Activated CD4-positive, alpha-beta memory T cell treated with anti-CD3 and anti-CD28 coated beads, Interleukin-2, amount 10 ng/mL, durations not matched to agents 7 days and 5 days (primary cell): ENCODE measurements at places on chromosomes 3 and 15. TPM values are rescaled to one million over a fixed set of nuclear protein-coding genes. Genes with fewer than 3 reads are reported as not detected.

Gene CTXN2
- total RNA-seq, result not detected

Gene TNFAIP8L3
- not detected for total RNA-seq

Gene ANKRD34C
- total RNA-seq, result not detected

- DNase-seq, result no peak
- H3K27ac ChIP-seq, result no peak overlapping the region
- H3K27me3 ChIP-seq, result no peaks in the 10 kb centered on the region
- no peak overlapping the region for H3K4me3 ChIP-seq
- peaks cover 9% of the 10 kb centered on the region for H3K4me1 ChIP-seq
These were observed 222.2 kb upstream of the GADL1 start for GRCh38 chr3:31116651-31117050.

- no peaks in the 10 kb centered on the region for H3K36me3 ChIP-seq
- peaks cover 33% of the 10 kb centered on the region for H3K27me3 ChIP-seq
- peaks cover 1% of the 10 kb centered on the region for H3K4me1 ChIP-seq
These were observed 14.9 kb upstream of the C3orf80 start for GRCh38 chr3:160210341-160210740.

- peaks cover 43% of the 10 kb centered on the region for H3K4me1 ChIP-seq
- peak overlapping the region; percentile 75 for H3K27ac ChIP-seq
- H3K36me3 ChIP-seq, result peaks cover 41% of the 10 kb centered on the region
These were observed 495 bp downstream of the CDC25A start for GRCh38 chr3:48187579-48188265.

- H3K4me3 ChIP-seq, result no peak overlapping the region
- no peak overlapping the region for H3K27ac ChIP-seq
- no peak for DNase-seq
- H3K36me3 ChIP-seq, result peaks cover 2% of the 10 kb centered on the region
These were observed 161.5 kb downstream of the TBC1D5 start for GRCh38 chr3:17580901-17581300.

DNA sequence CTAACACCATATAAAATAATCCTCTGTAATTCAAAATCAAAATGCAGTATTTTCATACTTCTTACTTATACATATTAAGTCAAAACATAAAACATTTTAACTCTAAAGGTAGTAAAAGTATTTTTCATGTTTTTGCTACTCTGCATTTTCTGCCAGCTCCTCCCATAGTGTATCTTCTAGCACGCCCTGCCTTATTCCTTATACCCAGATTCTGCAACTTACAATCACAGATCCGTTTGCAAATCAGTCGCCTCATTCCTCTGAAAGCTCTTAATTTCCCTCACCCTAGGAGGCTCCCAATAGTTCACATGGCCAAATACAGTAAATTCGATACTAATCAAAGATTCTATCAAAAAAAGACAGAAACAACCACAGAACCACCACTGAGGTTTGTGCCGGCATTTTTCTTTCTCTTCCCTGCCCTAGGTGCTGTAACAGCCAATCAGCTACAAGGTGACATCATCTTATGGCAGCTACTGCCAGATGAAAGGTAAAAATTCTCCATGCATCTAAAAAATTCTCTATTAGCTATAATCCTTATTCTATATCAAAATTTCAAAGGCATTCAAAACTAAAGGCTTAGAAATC, 72.9 kb downstream of the CLASP2 start:
- no peak overlapping the region for H3K27ac ChIP-seq
- H3K27me3 ChIP-seq, result no peaks in the 10 kb centered on the region
- peak; percentile 39 for DNase-seq
- H3K4me3 ChIP-seq, result peak overlapping the region; percentile 57
- H3K4me1 ChIP-seq, result peaks cover 17% of the 10 kb centered on the region
- H3K36me3 ChIP-seq, result peaks cover 7% of the 10 kb centered on the region

DNA sequence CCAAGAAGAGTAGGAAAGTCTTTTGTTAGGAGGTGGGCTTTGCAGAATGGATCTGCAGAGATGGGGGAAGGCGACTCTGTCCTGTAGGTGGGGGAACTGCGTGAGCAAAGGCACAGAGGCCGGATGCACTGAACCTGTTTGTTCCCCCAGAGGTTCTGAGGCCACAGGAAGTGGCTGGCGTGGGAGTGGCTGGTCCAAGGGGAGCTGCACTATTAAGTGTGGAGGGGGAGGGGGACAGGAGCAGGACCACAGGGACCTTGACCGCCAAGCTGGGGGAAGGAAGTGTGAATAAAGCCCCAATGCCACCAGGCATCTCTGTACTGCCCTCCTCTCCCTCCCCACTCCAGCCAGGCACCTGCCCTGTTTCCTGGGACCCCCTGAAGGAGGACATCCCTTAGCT, 51.8 kb downstream of the CYP11A1 start:
- H3K36me3 ChIP-seq, result no peaks in the 10 kb centered on the region
- peak; percentile 65 for DNase-seq
- peaks cover 3% of the 10 kb centered on the region for H3K27me3 ChIP-seq
- peak overlapping the region; percentile 58 for H3K27ac ChIP-seq
- H3K4me1 ChIP-seq, result peaks cover 31% of the 10 kb centered on the region

- H3K27me3 ChIP-seq, result no peaks in the 10 kb centered on the region
- H3K27ac ChIP-seq, result no peak overlapping the region
- no peaks in the 10 kb centered on the region for H3K4me1 ChIP-seq
- DNase-seq, result no peak
These were observed 159.7 kb downstream of the MEX3B start for GRCh38 chr15:81886080-81886479.

GRCh38 chr3:69379661-69380060, 6.2 kb downstream of the FRMD4B start:
- no peak overlapping the region for H3K27ac ChIP-seq
- H3K4me3 ChIP-seq, result no peak overlapping the region
- H3K27me3 ChIP-seq, result peaks cover 36% of the 10 kb centered on the region
- DNase-seq, result no peak

GRCh38 chr3:53936347-53936746, 44.7 kb upstream of the SELENOK start:
- no peak for DNase-seq
- H3K27me3 ChIP-seq, result peaks cover 11% of the 10 kb centered on the region
- no peak overlapping the region for H3K27ac ChIP-seq
- no peak overlapping the region for H3K4me3 ChIP-seq

DNA sequence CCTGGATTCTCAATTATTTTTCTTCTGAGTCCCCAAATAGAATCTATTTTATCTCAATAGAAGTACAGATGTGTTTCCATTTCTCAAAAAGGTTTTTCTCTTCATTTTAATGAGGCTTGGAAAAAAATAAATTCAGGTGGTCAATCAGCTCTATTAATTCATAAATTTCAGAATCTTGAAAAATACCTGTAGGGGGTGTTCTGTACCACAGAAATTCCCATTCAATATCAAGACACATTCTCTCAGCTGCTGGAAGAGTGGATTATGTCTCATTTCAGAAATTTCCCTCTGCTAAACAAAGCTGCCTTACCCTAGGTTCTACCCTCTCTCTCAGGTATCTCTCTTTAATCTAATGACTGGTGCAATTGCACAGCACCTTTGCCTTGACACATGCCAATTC, 1121.2 kb downstream of the SI start:
- H3K27me3 ChIP-seq, result no peaks in the 10 kb centered on the region
- DNase-seq, result no peak
- no peaks in the 10 kb centered on the region for H3K4me1 ChIP-seq
- H3K36me3 ChIP-seq, result no peaks in the 10 kb centered on the region

GRCh38 chr3:116739678-116740077, 30.1 kb downstream of the TUSC7 start:
- H3K4me3 ChIP-seq, result no peak overlapping the region
- H3K27me3 ChIP-seq, result no peaks in the 10 kb centered on the region
- H3K36me3 ChIP-seq, result no peaks in the 10 kb centered on the region
- H3K4me1 ChIP-seq, result no peaks in the 10 kb centered on the region
- DNase-seq, result no peak
- H3K27ac ChIP-seq, result no peak overlapping the region

DNA sequence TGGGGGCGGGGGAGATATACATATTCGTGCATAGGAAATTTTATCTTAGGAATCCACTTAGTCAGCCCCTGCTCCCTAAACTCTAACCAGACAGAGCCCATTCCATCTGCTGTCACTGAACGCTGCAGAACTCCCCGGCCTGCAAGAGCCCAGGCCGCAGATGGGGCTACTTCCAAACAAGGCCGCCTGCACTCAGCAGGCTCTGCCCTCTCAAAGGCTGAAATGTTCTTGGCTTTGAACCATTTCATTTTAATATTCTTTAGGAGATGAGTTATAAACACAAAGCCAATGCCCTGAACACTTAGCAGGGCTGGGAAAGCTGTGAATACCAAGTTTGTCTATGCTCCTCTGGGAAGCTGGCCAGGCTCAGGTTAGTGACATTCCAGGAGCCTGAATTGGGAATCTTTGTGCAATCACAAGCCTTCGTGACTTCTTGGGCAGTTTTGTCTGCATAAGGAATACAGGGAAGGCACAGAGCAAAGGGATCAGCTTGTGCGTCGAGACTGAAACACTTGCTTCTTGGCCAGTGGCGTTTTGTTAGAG, 65.0 kb downstream of the SYNM start:
- H3K27ac ChIP-seq, result no peak overlapping the region
- no peaks in the 10 kb centered on the region for H3K27me3 ChIP-seq
- H3K4me3 ChIP-seq, result no peak overlapping the region
- H3K36me3 ChIP-seq, result no peaks in the 10 kb centered on the region
- H3K4me1 ChIP-seq, result no peaks in the 10 kb centered on the region

DNA sequence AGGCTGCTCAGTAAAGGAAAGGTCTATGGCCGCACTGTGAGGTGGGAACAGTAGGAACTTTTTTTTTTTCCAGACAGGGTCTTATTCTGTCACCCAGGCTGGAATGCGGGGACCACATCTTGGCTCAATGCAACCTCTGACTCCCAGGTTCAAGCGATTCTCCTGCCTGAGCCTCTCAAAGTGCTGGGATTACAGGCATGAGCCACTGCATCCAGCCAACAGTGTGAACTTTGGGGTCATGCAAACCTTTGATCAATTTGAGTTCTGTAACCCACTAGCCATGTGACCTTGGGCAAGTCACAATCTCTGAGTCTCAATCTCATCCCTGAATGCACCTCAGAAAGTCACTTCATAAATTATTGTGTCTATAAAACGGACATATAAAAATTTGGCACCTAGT, 286.8 kb upstream of the CTNNB1 start:
- no peak overlapping the region for H3K4me3 ChIP-seq
- H3K27me3 ChIP-seq, result peaks cover 1% of the 10 kb centered on the region
- H3K4me1 ChIP-seq, result no peaks in the 10 kb centered on the region
- no peak overlapping the region for H3K27ac ChIP-seq
- DNase-seq, result no peak

DNA sequence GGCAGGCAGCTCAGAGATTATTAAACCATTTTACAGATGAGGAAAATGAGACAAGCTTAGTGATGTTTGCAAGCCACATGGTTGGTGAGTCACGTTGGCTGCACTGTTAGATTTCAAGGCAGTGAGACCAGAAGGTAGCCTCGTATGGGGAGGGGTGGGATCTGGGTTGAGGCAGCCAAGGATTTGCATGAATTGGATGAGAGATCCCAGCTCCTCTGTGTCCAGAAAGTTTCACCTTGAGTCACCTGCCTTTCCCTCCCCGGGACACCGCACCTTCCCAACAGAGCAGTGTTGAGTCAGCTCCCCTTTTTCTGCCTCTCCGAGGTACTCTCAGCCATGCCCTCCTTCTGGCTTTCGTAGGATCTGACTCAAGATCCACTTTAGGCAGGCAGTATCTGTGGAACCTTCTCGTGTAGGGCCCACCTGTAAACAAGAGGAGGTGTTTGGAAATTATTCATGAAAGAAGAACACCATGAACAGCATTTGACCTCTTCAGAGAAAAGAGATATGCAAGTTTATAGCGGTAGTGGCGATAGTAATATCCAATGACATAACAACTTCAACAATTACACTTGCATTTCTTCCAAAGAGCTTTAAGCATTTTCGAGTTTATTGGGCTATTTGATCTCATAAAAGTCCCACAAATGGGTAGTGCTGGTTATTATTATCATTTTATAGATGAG, 46.8 kb upstream of the VPS8 start:
- H3K27me3 ChIP-seq, result peaks cover 7% of the 10 kb centered on the region
- no peaks in the 10 kb centered on the region for H3K36me3 ChIP-seq
- no peak overlapping the region for H3K27ac ChIP-seq
- DNase-seq, result no peak
- H3K4me3 ChIP-seq, result no peak overlapping the region

DNA sequence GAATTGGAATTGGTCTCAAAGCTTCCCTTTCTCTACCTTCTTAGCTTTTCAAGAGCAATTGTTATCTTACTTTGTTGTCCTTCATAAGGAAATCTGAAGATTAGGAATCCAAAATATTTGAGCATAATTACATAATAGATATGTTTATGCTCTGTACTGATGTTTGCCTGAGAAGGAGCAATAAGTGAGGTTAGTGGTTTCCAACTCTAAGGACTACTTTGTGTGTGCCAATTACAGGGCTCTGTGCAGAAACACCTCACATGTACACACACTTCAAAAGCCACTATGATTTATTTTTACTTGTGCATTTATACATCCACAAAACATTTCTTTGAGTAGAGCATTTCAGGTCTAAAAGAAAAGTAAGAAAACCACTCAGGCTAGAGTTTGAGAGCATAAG, 49.9 kb downstream of the MME start:
- no peaks in the 10 kb centered on the region for H3K27me3 ChIP-seq
- no peaks in the 10 kb centered on the region for H3K36me3 ChIP-seq
- no peaks in the 10 kb centered on the region for H3K4me1 ChIP-seq
- H3K4me3 ChIP-seq, result no peak overlapping the region
- no peak for DNase-seq

DNA sequence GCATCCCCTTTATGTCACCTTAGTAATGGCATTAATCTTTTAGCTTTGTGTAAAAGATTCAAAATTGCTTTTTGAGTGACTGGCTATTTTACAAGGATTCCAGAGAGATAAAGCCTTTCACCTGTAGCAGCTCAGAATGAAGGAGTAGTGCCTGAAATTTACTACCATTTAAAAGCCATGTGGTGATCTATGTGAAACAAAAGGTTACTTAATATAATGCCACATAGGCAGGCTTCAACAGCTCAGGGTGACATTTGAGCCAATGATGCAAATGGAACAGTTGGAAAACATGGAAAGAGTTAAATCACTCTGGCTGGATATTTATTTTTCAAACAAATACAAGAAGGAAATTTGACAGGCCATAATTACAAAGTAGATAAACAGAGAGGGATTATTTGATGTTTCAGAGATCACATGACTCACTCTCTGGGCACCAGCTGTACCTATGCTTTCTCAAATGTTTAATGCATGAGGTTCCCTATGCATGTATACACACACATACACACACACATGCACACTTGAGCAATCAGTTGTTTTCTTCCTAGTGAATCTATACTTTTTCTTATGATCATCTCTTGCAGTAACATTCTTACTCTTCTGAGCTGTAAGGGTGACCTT, 171.5 kb downstream of the ZMAT3 start:
- no peak overlapping the region for H3K27ac ChIP-seq
- H3K27me3 ChIP-seq, result no peaks in the 10 kb centered on the region
- no peaks in the 10 kb centered on the region for H3K36me3 ChIP-seq
- no peak overlapping the region for H3K4me3 ChIP-seq
- H3K4me1 ChIP-seq, result no peaks in the 10 kb centered on the region
- DNase-seq, result no peak

DNA sequence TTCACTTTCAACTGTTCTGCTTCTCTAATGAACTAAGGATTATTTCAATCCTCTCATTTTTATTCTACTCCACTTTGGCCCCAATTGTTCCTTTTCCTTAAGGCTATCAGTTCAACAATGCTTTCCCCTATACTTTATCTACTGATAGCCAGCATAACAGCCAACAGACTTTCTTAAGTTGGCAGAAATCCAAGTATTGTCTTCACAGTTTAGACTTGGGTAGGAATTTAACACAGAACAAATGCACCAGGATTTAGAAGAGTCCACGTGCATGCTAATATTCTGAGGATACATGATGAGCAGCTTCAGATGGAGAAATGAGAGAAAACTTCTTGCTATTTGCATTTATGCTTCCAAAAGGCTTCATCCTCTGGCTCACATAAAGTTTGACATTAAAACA, 54.8 kb downstream of the FBN1 start:
- no peaks in the 10 kb centered on the region for H3K4me1 ChIP-seq
- H3K4me3 ChIP-seq, result no peak overlapping the region
- DNase-seq, result no peak
- H3K27me3 ChIP-seq, result peaks cover 15% of the 10 kb centered on the region
- H3K27ac ChIP-seq, result no peak overlapping the region

- peaks cover 11% of the 10 kb centered on the region for H3K27me3 ChIP-seq
These were observed 111.8 kb upstream of the DPH6 start for GRCh38 chr15:35657679-35658311.
